ENCODE measurements at places on chromosomes 3 and 15.

DNA sequence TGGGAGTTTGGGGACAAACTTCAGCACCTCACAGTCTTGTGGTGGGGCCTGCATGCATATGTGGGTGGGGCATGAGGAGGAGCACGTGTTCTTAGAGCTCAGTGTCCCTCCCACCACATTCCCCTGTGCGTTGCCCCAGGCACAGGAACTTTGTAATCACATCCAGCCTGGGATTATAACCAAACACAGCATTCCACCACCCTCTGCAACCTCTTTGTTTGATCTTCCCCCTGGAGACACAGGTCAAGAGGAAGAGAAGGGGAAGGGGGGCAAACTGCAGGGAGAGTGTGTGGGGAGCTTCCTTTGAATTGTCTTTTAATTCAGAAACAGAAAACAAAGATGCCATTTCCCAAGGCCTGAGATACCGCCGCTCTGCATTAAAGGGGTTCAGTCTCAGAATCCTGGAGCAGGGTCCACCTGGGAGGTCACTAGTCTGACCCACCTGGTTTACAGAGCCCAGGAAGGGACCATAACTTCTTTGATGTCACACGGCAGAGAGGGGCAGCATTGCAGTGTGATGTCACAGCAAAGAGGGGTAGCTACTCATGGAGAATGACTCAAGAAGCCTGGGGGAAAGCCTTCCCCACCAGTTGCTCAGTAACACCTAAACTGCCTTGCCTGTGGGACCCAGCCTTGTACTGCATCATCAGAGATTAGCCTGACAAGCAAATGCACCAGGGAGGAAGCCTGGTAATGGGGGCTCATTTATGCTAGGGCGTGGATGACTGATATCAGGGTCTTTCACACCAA lies 106.3 kb upstream of the RNU6-1 start:
- no peak for DNase-seq

DNA sequence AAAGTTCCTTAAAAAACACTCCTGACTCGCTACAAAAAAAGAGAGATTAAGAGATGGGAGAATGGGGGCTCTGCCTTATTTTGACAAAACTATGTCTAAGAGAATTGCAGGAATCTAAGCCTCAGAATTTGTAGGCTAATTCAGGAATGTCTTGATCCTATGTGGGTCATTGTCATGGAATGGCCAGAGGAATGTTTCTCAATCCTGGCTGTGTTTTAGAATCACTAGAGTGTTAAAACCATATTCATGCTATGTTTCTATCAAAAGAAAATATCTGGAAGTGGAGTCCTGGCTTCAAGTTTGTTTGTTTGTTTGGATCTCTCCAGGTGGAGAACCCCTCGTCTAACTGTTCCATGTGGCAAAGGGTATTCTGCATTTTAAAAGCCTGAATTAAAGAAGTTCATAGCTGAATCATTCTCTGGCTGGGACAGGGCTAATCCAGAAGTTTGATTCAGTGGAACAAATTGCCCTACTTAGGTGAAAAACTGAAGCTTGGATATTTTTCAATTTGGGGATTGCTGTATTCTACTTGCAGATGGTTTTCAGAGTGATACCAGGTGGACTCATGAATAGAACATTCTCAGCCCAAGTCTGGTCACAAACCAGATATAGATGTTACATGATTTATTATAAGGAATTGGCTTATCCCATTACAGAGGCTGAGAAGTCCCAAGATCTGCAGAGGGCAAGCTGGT lies 28.2 kb downstream of the GJD2 start:
- DNase-seq = no peak

DNA sequence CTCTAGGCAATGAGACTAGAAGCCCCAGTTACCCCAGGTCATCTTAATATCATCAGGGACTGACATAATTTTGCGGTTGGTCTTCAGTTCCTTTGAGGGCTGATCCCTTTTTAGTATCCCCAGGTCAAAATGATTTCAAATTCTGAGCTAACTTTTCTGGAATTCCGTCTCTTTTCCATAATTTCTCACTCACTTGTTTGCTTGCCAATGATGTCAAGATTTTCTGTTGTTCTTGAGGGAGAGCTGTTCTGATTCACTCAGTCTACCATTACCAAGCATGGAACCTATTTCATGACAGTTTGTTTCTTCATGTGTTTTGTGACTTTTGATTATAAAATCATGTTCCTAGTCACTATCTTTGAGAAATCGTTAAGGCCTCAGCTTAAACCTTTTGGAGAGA lies 190.5 kb upstream of the LYSMD4 start:
- no peak for DNase-seq

DNA sequence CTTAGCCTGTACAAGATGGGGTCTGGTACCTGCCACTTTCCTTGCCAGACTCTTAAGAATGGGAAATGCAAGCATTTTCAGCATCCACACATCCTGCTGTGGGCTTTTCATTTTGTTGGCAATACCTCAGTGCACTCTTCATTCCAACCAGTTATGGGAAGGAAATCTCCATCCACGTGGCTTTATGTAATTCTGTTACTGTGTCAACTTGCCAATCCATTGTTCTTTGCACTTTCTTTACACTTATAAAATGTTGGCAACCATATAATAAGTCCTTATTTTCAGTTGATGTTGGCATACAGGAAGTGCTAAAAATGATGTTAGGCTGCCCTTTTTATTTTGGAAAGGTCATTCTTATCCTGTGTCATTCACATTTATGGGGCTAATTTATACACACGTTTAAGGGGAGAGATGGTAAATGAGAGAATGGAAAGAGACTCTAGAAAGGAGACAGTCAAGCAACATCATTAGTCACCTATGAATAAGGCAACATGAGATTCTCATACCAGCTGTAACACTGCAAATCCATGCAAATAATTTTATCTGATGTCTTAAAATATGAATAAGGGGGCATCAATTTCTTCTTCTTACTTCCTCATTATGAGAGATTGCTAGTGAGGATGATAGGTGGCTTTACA lies 238.7 kb downstream of the CHST2 start:
- no peak for DNase-seq

- no peak for DNase-seq
Observed at GRCh38 chr3:57082481-57082880, 22.0 kb downstream of the SPATA12 start.

GRCh38 chr3:38980938-38981337 lies 70.8 kb downstream of the SCN11A start:
- DNase-seq = no peak

- DNase-seq = no peak
Observed at GRCh38 chr3:117671722-117672318, 962.2 kb downstream of the TUSC7 start.

DNA sequence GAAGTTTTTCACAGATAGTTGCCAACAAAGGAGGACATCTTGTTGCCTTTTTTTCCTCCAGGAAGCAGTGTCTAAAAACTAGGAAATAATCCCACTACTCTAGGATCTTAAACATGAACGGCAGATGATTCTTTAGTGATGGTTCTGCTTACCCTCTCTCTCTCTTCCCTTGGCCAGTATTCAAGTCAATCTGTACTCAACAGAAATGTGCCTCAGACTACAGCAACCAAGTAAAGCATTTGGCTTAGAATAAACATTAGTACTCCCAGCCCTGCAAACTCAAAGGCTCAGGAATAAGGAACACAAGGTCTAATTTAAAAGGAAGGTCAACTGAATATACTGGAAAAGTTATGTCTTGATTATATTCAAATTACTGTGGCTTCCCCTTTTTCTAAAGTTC lies 8.7 kb downstream of the NPTN start:
- DNase-seq = no peak

- no peak for DNase-seq
Observed at GRCh38 chr3:46549989-46550388, 16.1 kb downstream of the LRRC2 start.

DNA sequence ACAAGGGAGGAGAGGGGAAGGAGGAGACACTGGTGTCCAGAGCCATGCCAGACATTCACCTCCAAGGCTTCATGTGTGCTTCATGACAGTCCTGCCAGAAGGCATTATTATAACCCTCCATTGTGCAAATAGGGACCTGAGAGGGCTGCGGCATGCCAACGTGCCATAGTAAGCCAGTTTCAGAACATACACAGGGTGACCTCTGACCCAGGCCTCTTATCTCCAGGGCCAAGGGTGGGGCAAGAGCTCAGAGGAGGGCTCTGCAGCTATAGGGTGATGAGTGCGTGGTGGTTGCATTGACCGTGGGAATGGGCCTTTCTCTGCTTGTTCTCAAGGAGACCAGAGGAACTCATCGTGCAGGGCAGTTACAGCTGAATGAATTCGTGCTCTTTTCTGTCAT lies 9.7 kb upstream of the ACSBG1 start:
- no peak for DNase-seq

- DNase-seq = no peak
Observed at GRCh38 chr3:57062101-57062631, 1.7 kb downstream of the SPATA12 start.

- DNase-seq = no peak
Observed at GRCh38 chr3:190301591-190301990, 20.7 kb downstream of the CLDN1 start.

GRCh38 chr3:123432832-123433523 lies 15.9 kb downstream of the ADCY5 start:
- no peak for DNase-seq

- DNase-seq = no peak
Observed at GRCh38 chr3:138300647-138301046, 29.0 kb downstream of the NME9 start.

GRCh38 chr3:71972031-71972430 lies 187.1 kb upstream of the PROK2 start:
- DNase-seq = no peak

DNA sequence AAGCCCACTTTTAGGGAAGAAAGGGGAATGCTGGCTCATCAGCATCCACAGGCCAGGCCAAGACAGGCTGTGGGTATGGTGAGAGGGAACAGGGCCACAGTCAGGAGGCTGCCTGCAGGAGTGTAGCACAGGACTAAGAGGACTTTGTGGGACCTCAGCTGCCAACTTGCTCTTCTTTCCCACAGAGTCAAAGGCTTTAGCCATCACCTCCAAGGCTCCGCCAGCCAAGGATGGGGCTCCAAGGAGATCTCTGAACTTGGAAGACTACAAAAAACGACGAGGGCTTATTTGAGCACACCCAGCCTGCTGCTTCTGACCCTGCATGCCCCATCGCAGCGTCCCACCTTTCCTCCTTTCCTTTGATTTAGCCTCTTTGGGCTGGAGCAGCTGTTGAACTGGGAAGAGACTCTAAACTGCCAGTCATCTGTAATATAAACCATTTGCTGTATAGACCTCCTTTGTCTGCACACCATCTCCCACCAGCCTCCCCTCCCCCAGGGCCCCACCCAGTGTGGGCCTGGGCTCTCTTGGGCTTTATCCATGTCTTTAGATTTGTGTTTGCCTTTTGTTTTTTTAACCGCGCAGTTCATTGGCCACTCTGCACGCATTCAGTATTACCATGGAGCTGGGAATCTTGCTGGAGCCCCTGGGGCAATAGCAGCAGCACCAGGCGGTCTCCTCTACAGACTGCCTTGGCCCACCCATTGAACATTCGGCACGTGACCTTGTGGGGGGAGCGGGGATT lies 13.1 kb upstream of the ITPKA start:
- DNase-seq = no peak

DNA sequence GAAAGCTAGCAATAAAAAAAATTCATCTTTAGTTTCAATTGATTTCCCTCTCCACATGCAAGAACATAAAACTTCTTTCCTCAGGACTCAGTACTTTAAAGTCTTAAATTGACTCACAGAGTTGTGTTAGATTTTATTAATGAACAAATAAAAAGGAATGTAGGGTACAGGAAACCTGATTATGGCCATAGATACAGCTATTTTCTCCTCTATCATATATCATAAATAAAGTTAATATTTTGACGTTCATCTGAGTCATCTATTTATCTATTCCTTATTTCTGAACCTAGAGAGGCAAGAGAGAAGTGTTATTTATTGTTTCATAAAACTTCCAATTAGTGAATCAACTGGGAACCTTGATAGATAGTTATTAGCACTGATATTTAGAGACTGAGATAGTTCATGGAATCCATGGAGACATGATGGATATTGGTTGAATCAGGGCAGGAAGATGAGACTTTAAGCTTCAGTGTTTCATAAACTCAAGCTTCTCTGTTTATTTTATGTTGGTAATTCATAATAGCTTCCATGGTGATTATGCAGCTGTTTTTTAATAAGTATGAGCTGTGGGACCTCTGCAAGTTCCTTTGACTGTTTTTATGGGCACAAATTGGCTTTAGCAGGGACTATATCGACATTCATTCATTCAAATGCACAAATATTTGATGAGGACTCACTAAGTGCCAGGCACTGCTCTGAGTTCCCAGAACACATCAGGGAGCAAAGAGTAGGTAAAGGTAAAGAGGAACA lies 143.5 kb upstream of the TGFBR2 start:
- no peak for DNase-seq

DNA sequence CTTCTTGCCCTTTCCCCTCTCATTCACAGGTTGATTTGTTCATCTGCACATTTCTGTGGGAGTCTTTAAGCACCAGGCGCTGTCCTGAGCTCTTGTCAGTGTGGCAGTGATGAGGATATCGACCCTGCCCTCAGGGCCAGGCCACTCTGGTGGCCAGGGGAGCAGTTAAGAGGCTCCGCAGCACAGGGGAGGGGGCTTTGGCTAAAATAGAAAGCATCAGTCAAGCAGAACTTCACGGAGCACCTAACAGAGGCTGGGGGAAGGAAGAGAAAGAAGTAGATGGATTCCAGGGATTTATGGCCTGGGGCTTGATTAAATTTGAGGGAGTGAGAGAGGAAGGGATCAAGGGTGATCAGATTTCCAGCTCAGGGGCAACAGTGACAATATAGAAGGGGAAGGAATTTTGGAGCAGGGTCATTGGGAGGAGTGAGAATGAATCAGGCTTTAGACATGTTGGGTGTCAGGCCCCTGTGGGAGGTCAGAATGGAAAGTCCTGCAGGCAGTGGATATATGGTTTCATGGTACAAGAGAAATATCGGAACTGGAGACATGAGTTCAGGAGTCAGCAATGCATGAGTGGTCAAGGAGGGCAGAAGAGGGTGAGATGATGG lies 73.0 kb upstream of the GLCE start:
- no peak for DNase-seq

DNA sequence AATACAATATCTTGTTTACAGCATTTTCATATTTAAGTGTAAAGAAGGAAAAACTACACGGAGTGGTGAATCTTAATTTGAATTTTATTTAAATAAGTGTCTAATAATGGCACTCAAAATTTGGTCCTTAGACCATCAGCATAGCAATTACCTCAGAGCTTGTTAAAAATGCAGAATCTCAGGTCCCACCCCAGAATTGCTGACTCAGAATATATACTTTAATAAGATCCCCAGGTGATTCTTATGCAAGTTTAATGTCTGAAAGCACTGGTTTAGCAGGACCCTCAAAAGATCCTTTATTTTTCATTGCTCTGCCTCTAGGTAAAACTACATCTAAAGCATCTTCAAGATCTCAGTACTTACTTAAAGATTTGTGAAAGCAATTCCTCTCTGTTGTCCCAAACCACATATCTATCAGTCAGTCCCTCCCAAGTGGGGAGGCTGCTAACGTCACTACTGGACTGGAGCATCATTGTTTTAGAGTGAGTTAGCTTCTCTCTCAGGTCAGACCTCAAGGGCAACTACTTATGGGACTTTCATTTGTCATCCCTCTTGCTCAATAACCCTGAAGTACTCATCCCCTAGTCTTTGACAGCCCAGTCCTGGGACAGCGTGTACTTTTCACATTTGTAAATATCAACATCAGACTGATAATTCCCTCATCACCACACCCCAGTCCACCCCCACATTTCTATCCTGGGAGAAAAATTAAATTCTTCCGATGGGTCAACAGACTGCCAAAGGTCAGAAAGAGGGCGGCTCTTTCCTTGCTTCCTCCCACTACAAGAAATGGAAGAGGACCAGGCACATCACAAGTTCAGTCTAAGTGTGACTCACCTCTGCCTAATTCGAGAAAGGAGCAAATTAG lies 76.7 kb downstream of the CBLB start:
- no peak for DNase-seq

Data from stimulated activated CD4-positive, alpha-beta T cell treated with anti-CD3 and anti-CD28 coated beads, Interleukin-2, amount 100 ng/mL, for 24 hours (primary cell).